ENCODE measurements at places on chromosomes 1 and 21.
A peak's percentile ranks its signal among the peaks of the same experiment; 100 is the strongest.

DNA sequence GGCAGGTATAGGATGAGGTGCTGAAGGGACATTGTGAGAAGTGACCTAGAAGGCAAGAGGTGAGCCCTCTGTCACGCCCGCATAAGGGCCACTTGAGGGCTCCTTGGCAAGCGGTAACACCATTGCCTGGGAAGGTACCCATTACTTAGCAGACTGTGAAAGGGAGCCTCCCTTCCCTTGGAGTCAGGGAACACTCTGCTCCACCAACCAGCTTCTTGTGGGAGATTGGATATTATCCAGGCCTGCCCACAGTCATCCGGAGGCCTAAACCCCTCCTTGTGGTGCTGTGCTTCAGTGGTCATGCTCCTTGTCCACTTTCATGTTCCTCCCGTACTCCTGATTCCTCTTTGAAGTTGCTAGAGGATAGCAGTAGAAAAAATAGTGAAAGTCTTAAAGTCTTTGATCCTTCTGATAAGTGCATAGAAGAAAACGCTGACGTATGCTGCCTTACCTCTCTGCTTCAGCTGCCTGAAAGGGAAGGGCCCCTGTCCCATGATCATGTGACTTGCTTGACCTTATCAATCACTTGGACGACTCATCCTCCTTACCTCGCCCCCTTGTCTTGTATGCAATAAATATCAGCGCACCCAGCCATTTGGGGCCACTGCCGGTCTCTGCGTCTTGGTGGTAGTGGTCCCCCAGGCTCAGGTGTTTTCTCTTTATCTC lies 16.0 kb downstream of the RBBP4 start:
- DNase-seq = no peak

DNA sequence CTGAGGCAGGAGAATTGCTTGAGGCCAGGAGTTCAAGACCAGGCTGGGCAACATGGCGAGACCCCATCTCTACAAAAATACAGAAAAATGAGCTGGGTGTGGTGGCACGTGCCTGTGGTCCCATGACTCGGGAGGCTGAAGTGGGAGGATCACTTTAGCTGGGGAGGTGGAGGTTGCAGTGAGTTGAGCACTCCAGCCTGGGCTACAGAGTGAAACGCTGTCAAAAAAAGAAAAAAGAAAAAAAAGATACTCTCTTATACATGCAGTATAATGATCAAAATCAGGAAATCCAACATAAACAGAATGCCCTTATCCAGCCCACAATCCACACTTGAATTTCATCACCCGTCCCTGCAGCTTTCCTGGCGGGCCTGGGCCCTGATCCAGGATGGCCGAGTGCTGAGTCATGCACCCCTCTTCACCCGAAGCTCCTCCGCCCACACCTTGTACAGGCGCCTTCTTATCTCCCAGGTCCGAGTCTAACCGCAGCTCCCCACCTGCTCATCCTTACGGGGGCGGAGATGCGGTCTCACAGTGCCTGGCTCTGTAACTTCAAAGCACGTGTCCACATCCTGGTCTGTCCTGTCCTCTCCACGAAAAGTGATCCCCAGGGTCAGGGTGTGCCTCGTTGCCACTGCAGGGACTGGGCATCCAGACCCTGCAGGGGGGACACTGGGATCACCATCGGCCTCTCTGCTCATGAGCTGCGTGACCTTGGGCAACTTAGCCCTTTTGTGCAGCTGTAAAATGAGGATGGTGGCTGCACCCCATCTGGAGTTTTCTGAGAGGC lies 120.2 kb upstream of the SLC45A1 start:
- DNase-seq = no peak

DNA sequence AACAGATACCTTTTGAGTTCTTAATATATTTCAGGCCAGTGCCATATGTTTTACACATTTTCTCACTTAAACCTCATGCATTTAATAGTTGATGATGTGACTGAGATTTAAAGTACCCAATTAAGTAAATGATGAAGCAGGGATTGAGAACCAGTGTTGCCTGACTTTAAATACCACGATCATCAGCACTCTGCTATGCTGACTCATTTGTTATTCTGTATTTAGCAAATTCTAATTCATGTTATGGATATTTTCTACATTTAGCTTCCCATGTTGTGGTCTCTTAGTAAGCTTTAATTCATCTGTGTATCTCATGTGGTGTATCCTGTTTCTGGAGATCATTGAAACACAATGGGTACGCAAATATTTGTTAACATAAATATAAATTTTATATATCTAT lies 363.0 kb downstream of the PTBP2 start:
- DNase-seq = no peak

DNA sequence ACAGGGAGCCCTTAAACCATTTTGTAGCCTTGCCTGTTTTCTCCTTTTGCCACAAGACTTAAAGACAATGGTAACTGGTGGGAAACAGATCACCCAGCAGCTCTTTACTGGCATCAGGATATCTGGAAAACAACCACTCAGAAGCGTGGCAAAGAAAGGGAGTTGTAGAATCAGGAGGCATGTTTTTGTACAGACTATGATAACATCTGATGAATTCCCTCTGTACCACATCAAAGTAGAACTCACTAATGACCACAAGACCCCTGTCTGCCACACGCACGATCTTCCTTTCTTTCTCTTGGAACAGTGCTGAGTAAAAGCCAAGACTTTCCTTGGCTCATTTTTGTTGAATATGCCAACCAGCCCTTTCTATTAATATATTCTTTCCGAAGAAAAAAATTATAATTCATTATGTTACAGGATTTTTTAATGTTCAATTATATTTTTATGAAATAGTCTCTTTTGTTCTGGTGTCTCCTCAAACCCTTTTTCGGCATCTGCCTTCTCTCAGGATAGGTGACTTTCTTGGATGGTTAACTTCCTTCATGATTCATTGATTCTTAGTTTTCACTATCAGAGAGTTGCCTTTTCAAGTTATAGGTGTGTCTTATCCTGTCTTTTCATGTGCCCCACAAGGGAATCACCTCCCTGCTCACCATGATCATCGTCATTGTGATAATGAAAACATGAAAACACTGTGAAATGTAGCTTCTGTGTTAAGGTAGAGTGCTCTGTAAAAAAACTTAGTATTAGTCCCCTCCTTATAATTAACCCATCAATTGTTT lies 7.9 kb upstream of the PHGDH start:
- no peak for DNase-seq

DNA sequence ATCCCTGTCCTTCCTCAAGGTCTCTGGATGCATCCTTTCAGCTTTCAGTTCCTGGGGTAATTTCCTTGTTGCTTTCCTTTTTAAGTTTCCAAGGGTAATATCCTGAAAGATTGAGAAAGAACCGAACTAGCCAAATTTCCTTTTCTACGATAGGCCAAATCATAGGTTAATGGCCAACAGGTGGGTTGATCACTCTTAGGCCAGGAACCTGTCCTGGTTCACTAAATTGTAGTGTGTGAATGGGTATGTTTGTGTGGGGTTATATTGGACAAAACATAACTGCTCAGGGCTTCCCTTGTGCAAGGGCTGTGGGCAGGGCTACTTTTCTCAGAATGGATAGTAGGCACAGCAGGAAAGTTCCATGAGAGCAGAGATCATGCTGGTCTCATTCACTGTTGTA lies 17.1 kb downstream of the UBE2T start:
- DNase-seq = no peak

- DNase-seq = no peak
Measured at GRCh38 chr1:98932184-98932583, 72.5 kb downstream of the PLPPR5 start.

GRCh38 chr1:44566281-44567046 lies 107.8 kb downstream of the TMEM53 start:
- no peak for DNase-seq

DNA sequence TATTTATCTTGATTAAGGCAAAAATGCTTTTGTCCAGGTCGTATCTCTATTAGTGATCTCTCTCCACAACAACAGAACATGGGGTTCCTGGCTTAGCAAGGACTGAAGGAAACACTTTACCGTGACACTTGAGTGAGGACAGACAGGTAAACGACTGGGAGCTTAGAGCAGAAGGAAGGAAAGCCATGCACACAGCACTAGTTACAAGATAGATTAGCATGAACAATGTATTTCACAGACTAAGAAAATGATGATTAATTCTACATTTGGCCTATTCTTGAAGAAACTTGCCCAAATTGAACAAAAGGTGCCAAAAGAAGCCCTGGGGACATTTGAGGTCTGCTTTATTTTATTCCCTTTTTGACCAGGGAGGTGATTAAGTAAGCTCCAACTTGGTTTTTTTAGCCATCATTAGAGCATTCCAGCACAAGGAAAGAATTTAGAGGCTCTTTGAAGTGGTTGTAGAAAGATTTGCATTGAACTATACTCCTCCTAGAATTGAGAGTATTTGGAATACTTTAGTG lies 248.5 kb downstream of the USP25 start:
- DNase-seq = no peak

DNA sequence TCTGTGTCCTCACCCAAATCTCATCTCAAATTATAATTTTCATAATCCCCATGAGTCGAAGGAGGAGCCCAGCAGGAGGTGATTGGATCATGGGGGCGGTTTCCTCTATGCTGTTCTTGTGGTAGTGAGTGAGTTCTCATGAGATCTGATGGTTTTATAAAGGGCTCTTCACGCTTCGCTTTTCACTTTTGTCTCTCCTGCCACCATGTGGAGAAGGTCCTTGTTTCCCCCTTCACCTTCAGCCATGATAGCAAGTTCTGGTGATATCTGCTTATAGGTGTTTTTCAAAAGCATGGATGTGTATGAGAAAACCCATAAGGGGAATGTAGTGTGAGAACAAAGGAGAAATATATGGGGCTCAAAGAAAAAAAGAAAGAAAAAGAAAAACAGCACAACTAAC lies 405.9 kb upstream of the RGS18 start:
- DNase-seq = no peak

DNA sequence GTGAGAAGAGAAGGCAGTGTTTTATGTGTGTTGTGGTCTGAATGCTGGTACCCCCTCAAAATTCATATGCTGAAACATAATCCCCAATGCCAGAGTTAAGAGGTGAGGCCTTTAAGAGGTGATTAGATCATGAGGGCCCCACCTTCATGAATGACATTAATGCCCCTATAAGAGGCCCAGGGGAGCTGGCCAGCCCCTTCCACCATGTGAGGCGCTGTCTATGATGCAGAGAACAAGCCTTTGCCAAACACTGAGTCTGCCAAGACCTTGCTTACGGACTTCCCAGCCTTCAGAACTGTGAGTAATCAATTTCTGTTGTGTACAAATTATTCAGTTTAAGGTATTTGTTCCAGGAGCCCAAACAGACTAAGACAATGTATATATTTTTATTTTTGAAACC lies 20.2 kb downstream of the CAPZB start:
- no peak for DNase-seq

- DNase-seq = no peak
Measured at GRCh38 chr1:17572264-17572985, 32.9 kb downstream of the ARHGEF10L start.

DNA sequence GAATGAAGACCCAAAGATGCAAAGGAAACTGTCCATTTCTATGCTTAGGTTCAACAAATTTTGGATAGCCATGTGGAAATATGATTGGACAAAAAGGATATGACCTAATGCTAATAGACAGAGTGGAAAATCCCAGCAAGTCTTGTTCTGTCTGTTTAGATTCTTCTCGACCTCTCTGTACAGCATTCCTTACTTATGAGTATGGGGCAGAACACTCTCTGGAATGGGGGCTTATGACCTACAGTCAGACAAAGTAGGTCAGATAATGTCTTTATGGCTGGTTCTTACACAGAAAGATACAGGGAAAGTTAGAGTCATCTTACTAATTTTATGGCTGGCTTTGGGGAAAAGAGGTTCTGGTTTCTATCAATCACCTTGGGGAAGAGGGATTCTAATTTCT lies 2.8 kb downstream of the GCSAML start:
- no peak for DNase-seq

DNA sequence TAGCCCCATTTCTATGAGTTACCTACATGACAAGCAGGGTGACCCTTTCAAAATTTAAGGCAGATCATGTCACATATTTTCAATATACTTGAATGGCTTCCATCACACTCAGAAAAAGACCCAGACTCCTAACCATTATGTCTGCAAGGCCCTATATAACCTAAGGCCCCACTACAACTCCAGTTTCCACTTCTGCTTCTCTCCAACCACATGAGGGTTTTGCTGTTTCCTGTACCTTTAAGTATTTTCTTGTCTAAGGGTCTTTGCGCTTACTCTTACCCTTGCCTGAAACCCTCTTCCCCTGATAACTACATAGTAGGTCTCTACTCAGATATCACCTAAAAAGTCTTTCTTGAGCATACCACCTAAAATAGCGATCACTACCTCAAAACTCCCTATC lies 46.1 kb downstream of the SGIP1 start:
- no peak for DNase-seq

DNA sequence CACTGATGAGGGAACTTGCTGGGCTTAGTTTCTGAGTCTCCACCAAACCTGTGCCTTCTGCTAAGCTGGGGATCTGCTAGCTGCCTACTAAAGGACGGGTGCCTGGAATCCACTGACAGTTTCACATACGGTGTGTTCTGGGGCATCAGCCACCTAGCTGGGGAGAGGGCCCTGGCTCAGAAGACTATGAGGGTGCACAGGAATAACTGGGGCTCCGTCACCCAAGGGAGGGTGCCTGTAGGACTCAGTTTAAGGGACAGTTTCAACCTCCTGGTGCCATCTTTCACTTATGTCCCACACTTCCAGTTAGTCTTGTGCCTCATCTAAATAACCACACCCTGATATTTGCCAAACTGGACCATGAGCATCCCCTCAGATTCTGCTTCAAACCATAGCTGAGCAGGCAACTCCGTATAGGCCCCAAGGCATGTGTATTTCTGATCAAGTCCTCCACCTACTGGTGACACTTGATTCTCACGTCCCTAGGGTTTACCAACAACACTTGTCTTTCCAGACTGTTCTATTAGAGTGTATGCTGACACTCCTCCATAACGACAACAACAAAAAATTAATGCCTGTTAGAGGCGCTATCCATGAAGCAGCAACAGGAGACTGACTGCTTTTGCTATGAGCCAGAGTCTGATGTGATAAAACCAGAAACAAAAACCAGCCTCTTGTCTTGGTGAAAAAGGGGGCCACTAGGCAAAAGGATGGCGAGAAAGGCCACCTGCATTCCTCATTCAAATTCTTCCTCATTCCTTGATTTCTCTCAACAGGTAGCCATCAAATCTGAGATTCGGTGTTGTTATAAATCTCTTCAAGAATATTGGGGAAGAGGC lies 55.0 kb upstream of the PAXBP1 start:
- peak; percentile 23 for DNase-seq

DNA sequence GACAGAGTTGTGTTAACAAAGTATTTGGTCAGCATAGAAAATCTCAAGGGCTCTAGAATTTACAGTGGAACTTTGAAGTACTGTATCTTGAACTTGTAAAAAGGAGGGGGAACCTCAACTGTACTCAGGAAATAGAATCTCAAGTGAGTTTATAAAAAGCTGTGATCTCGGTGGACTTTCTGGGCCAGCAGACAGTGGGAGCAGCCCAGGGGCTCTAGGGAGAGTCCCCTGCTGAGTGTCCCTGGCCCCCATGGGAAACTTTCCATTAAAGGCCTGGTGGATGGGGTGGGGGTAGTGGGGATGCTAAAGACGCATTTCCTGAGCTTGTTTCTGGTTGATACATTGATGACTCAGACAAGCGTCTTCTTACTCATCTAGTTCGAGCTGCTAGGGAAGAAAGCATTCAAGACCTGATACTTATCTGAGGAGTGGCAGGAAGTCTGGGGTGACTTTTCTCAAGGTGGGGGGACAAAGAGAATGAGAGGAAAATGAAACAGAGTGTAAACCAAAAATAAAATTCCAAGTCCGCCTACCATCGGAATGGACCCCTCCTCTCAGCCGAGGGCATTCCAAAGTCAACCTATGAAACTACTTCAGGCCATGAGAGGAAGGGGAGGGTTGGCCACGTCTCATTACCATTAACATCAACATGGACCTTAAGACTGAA lies 65.5 kb downstream of the NID1 start:
- no peak for DNase-seq

GRCh38 chr1:9537863-9538668 lies 1.2 kb upstream of the SLC25A33 start:
- DNase-seq = no peak

GRCh38 chr1:75097654-75098053 lies 36.5 kb upstream of the LHX8 start:
- no peak for DNase-seq

Data from amygdala (tissue), 56 donors.